Activated naive CD4-positive, alpha-beta T cell treated with anti-CD3 and anti-CD28 coated beads, Interleukin-2, amount 50 U/mL, for 16 hours (primary cell): ENCODE measurements at places on chromosomes 2 and 18.

DNA sequence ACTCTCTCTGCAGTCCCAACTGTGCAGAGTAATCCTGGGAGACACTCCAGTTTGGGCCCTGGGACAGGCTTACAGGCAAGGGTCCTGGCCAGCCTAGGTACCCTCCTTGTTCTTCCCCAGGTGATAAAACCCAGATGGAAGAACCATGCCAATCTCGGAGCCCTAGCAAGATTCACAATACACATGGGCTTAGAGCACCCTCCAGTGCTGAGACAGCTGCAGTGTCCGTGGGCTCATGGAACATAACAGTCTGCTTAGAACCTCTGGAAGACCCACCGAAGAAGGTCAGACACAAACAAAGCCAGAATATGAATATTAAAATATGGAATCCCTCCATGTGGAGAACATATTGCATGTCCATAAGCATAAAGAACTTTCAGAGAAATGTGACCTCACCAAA, 568.1 kb downstream of the KCNJ3 start:
- DNase-seq = no peak

- DNase-seq = no peak
These were observed 13.0 kb downstream of the YPEL5 start for GRCh38 chr2:30159766-30160165.

- DNase-seq = no peak
These were observed 91.8 kb downstream of the CABLES1 start for GRCh38 chr18:23226930-23227725.

DNA sequence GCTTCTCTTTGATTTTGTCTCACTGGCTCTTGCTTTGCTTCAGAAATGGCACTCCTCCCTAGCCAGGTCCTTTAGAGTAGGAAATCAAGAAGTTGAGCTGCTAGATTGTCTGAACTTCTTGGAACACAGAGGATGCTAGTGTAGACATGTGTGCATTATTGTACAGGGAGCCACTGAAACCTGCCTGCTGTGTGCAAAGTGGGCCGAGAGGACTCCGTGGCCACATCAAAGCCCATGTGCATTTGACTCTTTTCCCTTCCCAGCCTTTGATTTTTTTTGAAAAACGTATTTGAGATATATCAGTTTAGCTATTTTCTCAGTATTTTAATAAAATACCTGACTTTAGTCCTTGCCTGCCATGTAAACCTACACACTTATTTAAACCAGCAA, 83.1 kb downstream of the TMEM247 start:
- DNase-seq = no peak
